ENCODE measurements at places on chromosomes 6 and 20.

DNA sequence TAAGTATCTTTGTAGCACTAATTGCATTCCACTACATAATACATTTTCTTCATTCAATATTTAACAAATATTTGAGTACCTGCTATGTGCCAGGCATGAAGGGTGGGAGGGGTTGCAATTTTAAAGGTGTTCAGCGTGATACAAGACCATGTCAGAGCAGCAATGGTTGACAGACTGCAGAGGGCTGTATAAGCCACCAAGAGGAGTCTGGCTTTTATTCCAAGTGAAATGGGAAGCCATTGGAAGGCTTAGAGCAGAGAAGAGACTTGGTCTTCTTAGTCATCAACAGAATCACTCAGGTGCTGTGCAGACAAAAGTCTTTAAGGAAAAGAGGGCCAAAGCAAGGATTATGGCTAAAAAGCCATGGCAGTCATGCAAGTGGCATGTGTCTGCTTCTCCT, 360.8 kb upstream of the ARID1B start:
- no peak for DNase-seq

DNA sequence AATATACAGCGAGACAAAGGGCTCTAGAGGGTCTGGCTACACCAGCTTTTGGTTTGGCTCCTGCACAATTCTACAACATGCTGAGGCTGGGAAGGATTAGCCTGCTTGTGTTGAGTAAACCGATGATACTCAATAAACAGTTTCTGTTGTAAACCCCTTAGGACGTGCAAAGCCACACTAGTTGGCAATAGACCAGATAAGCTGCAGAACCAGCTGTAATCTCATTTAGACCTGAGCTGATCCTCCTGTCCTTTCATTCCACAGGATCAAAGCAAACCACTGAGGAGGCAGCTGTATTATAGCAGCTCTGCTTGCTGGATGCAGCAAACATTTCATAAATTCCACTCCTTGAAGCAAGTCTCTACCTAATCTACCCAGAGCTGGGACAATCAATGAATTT, 79.7 kb downstream of the MMS22L start:
- DNase-seq = no peak

DNA sequence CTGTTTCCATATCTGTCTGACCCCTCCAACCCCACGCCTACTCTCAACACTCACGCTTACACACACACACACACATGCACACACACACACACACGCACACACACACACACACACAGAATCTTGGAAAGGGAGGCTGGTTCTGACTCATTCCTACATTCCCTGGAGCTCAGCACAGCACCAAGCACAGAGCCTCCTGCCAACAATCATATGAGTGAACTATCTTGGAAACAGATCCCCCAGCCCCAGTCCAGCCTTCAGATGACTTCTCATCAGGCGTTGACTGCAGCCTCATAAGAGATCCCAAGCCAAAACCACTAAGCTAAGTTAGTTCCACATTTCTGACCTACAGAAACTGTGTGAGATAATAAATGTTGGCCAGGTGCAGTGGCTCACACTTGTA, 14.1 kb upstream of the HCK start:
- no peak for DNase-seq

GRCh38 chr6:24547243-24547642, 52.5 kb downstream of the ALDH5A1 start:
- DNase-seq = peak; percentile 81

- no peak for DNase-seq
Measured at GRCh38 chr6:111478749-111479148, 4.3 kb downstream of the REV3L start.

GRCh38 chr6:87791029-87791428, 89.0 kb upstream of the AKIRIN2 start:
- DNase-seq = no peak

DNA sequence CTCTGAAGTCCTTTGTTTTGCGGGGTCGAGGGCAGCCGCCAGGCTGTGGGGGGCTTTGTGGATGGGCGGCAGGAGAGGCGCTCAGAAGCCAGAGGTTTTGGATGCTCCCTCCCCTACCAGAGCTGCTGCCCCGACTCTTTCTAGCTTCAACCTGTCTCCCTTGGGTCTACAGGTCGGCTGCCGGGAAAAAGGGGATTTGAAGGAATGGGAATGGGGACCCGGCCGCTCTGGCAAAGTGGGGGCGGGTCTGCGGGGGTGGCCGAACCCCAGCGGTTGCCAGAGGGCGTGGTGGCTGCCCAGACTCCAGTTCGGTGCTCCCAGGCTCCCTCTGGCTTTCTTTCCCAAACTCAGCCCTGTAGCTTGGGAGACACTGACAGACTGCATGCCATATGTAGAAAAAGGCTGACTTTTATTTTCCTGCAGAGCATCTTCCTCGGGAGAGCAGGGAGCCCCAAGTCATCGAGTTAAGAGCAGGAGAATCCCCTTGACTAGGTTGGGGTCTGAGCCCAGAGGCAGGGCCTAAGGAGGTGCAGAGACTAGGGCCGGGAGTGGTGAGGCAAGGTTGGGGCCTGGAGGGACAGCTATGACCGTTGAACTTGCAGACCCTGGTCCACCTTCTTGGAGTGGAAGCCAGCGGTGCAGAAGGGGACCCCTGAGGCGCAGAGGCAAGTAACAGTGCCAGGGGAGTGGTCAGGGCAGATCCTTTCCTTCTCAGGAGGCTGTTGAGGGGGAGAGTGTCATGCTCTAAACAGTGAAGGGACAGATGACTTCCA, 1.4 kb upstream of the PPP1R18 start:
- no peak for DNase-seq

GRCh38 chr6:56848105-56848504, 106.8 kb upstream of the BEND6 start:
- DNase-seq = no peak

DNA sequence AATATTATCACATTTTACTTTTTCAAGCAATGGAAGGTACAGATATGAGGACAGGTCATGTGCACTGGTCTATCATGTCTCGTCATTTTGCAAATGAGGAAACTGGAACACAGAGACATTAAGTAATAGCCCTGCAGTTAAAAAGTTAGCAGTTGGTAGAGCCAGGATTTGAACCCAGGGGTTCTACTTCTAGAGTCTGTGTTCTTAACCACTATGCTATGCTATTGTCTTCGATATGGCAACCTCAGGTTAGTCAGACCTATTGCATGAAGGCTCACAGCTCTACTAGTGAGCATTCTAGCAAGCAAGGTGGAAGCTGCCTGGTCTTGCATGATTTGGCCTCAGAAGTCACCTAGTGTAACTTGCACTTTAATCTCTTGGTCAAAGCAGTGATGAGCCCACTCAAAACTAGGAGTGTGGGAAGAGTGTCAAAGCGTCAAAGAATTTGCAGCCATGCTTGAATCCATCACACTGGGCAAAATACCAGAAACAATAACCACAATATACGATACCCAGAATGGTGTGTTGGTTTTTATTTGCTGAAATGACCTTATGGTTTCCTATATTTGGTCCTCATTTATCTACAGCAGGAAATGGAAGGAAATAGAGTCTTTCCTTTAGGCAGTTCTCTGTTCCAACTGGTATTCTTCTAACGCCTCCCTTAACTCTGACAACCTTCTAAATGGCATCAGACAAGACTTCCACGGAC, 20.4 kb upstream of the BMP2 start:
- DNase-seq = no peak

GRCh38 chr20:57582432-57583288, 21.8 kb downstream of the PCK1 start:
- DNase-seq = no peak

DNA sequence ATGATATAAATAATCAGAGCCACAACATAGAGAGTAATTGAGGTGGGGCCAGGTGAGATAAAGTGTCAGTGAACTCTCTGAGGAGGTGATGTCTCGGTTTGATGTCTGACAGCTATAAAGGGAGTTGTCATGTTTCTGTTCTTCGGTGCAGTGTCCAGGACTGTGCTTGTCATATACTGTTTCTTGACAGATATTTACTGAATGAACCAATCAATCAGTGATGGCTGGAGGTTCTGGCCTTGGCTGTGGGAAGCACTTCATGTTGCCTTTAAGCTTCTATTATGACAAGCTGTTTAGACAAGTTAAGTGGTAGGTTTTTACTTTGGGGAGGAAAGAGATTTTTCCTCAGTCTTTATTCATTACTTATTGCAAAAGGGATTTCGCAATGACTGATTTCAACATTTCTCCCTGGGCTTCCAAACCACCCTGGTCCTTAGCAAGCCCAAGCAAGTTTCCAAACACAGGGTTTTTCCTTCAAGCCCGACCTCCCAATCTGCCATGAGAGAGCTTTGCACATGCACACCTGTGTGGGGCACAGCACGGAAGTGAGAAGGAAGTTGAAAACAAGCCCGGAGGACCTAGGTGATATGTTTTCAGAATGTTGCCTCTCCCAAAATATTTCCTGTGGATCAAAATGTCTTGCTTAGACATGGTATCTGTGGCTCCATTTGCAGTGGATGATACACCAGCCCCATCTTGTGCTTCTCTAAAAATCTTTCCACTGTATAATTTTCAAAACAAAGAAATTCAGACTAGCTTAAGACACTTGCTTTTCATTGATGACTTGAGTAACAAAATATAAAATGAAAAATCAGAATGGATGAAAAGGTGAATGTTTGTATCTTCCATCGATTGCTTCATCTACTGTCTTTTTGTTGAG, 567.3 kb upstream of the BTBD3 start:
- no peak for DNase-seq

DNA sequence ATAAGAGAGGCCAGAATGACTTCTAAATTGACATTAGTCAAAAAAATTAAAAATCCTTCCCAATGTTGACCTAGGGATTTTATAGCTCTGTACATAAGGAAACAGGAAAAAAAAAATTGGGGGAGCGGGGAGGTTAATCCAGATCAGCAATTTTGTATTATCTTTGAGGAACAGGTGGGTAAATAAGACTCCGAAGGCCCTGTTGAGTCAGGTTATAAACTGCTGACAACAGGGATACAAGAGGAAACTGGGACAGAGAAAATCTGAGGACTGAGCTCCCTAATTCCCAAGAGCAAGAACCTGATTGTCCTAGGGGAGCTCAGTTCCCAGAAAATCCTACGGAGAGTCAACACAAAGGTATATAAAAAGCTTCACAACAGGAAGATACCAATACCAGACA, 26.8 kb upstream of the CRIP3 start:
- DNase-seq = no peak

DNA sequence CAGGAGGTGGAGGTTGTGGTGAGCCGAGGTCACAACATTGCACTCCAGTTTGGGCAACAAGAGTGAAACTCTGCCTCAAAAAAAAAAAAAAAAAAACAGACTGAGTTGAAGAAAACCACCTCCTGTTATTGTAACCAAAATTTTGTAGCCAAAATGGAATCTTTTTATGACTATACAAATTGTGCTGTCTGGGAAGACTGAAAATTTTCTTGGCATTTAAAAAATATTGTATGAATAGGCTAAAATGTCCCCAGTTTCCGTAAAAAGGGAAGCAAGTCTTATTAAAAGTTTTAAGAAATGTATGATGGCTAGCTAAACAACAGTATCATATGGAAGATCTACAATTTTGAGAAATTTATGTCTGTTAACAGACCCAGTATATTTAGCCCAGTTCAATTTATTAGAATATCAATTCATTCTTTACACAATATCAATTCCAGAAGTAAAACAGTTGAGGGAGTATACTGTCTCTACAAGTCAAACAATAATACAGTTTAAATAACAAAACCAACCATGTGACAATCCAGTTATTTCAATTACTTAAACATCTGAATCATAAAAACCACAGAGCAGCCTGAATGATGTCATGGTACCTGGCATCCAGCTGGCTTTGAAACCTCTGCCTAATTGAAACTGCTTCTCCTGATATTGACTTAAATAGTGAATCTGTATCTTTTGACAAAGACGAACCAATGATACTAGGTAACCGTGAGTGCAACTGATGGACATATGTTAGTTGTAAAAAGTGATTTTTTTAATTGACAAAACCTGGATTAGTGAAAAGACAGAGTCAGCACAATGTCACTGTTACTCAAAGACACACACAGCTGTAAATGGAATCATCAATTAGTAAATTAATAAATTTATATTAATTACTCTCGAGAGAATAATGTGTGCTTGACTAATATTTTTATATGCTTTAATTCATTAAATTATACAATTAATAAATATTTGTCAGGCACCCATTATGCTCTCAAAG, 166.6 kb upstream of the MARCKS start:
- DNase-seq = peak; percentile 22

- DNase-seq = no peak
Measured at GRCh38 chr6:34969662-34970265, 80.7 kb downstream of the ANKS1A start.

GRCh38 chr6:37011656-37012378, 6.4 kb downstream of the FGD2 start:
- DNase-seq = no peak

- DNase-seq = no peak
Measured at GRCh38 chr6:129501740-129502660, 208.0 kb downstream of the ARHGAP18 start.

DNA sequence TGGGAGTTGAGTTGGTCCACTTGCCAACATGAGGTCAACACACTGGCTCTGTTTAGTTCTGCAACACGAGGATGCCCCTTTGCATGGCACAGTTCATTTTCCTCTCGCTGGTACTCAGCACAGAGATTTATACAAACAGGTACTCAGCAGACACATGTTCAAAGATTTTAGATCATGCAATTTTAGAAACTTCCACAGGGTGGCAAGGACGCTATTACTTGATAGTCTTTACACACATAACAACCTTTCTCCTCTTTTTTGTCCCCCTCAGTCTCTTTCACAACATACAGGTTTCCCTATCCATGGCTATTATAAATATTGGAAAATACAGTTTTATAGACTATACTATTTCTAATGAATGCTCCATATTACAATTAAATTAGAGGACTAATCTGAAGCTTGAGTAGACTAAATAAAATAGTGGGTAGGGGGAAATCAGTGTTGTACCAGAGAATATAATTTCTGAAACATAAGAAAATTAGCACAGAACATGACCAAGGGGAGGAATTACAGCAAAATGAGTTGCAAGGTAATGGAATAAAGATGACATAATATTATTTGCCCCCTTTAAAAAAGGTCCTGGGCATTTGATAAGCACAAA, 331.8 kb upstream of the BTBD3 start:
- no peak for DNase-seq

GRCh38 chr6:24064832-24065231, 61.2 kb upstream of the NRSN1 start:
- no peak for DNase-seq

- DNase-seq = peak; percentile 12
Measured at GRCh38 chr6:27375613-27376079, 12.9 kb upstream of the ZNF391 start.

DNA sequence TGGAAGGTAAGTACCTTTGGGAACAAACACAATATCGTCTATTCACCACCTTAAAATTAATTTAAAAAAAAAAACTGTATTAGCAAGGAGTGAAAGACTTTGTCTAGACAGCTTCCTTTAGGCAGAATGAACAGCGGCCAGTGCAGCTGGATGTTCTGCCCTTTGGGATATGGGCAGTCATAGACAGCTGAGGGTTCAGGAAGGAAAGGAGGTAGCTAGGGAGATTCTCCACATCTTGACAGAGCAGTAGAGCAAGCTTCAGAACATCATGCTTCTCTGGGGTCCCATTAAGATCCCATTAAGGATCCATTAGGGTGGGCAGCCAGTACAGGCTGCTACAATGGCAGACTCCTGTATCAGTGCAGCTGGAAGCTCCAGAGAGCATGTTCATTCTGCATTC, 46.5 kb upstream of the PLCB4 start:
- DNase-seq = no peak

Measured in activated CD8-positive, alpha-beta T cell treated with anti-CD3 and anti-CD28 coated beads for 36 hours (primary cell).